ENCODE measurements at places on chromosomes 3 and 15.
A peak's percentile ranks its signal among the peaks of the same experiment; 100 is the strongest.

DNA sequence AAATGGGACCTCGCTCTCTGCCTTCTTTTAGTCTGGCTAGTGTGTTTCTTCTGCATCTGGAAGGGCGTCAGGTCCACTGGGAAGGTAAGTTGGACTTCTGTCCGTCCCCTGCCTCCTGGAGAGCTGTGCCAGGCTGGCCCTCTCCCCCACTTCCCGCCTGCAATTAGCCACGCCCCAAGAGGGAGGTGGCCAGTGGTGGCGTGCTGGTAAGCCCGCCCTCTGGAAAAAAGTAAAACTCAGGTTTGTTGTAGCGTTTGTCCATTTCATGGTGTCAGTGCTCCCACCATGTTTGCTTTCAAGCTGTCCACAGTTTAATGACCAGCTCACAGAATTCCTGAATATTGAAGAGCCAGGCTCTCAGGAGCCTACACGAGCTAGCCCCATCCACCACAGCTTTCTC, 55.6 kb downstream of the SLC6A6 start:
- DNase-seq = no peak

GRCh38 chr3:191555037-191555436, 94.1 kb downstream of the PYDC2 start:
- DNase-seq = no peak

GRCh38 chr3:153254361-153254760, 92.3 kb downstream of the RAP2B start:
- no peak for DNase-seq

DNA sequence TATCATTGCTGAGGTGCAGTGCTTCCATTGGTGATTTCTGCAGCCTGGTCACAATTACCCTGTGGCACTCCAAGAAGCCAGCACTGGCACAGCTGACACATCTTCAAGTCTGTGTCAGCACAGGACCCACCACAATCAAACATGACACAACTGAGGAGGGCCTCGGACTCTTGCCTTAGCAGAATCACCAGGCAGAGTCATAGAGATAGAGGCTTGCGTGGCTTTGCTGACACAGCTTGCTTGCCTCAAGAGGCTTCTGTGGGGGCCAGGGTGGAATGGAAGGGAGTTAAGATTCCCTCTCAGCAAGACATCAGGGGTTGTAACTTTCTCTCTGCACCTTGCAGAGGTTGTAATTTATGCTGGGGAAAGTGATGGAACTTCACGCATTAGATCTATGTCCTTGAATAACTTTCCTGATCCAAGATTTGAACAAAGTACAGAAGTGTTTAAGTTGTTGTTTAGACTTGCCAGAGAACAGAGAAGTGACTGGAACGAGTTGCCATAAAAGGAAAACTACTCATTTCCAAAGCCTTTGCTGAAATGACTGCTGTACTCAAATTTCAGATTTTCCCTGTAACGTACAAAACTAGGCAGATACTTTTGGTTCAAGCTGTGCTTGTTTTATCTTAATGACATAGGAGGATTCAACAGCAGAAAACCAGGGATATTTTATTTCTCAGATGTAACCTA, 170.7 kb downstream of the DIPK2A start:
- DNase-seq = no peak

DNA sequence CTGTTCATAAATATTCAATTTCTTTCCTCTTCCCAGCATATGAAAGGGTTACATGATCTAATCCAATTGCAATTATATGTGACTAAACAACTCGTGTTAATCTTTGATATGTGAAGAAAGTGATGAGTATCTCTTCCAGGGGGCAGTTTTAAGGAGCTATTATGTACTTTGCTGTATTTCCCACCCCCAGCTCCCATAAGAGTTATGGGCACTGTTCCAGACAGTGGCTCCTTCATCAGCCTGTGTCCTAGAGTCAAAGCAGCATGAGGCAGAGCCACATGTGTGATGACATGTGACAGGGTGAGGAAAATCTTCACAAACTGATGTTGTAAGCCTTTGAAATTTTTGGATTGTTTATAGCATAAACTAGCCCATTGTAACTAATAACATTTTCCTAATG, 315.4 kb downstream of the DIPK2A start:
- no peak for DNase-seq

GRCh38 chr3:53526704-53527055, 32.3 kb downstream of the CACNA1D start:
- no peak for DNase-seq

DNA sequence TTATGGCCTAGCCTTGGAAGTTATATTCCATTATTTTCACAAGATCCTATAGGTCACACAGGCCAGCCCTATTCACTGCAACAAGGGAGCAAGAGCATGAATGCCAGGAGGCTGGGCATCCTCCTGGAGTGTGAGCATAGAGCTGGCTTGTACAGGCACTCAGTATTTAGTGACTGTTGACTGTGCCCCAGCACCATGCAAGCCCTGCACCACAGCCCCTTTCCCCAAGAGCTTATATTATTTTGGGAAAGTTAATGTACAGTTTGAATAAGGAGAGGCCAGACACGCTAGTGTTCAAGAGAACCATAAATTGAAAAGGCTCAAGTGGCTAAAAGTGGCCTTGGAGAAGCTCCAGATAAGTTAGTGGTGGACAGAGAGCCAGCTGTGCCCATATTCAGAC, 32.3 kb upstream of the TSEN2 start:
- no peak for DNase-seq

GRCh38 chr15:84982301-84982920, 755 bp downstream of the PDE8A start:
- DNase-seq = peak; percentile 61

DNA sequence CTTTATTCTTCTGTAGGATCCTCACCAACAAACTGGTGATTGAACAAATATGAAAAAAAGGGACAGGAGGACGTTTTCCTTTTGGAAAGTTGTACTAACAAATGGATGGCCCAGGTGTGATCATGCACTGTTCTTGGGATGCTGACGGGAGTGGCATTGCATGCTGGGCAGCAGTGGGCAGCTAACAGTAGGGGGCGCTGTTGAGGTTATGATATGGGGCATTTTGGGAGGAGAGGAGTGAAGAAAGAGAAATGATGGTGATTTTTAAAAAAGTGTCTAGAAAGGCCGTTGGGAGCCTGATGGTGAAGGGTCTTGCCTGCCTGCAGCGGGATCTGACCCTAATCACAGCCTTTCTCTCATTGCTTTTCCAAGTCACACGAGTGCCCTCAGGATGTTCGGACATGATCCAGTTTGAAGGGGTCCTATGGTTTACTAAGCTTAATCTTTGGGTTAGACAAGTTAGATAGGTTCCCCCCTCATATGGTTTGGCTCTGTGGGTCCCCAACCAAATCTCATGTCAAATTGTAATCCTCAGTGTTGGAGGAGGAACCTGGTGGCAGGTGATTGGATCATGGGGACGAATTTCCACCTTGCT, 46.2 kb upstream of the PRTG start:
- DNase-seq = peak; percentile 71

DNA sequence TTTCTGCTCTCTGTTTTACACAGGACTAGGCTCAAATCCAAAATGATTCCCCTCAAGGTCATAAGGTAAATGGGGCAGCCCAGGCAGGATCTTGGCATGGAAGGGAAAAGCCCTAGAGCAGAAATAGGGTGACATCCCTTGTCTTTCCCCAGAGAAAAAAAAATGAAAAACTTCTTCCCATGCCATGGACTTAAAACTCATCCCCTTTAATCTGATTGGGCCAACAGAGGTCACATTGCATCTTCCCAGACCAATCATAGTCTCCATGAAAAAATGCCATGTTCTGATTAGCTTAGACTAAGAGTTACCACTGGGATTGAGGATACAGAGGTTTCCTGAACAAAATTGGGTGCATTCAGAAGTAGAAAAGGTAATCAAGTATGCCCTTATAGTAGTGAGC, 241.3 kb upstream of the LRTM1 start:
- DNase-seq = no peak

DNA sequence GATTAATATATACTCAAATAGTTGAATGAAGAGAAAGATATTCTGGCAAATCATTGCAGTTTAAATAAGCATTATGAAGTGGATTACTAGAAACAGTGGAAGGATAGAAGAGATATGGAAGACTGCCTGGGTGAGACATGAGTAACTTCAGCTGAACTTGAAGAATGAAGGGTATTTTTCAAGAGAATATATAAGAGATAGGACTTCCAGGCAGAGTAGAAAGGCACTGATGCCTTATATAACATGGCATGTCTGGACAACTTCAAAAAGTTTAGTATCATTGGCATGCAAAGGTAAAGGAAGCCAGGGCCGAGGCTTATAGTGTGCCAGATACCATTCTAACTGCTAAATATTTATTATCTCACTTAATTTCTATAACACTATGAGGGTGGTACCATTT, 126.5 kb upstream of the SLC7A14 start:
- no peak for DNase-seq

All from activated naive CD4-positive, alpha-beta T cell treated with anti-CD3 and anti-CD28 coated beads, Interleukin-2, amount 10 ng/mL, durations not matched to agents 7 days and 5 days (primary cell).